ENCODE measurements at places on chromosomes 13 and 19.
A peak's percentile ranks its signal among the peaks of the same experiment; 100 is the strongest.

- DNase-seq, result peak; percentile 54
Measured at GRCh38 chr19:44553478-44554171, 24.1 kb upstream of the CEACAM20 start.

- DNase-seq, result no peak
Measured at GRCh38 chr13:38395497-38395788, 45.8 kb downstream of the UFM1 start.

- DNase-seq, result no peak
Measured at GRCh38 chr19:16025108-16026101, 50.9 kb upstream of the TPM4 start.

DNA sequence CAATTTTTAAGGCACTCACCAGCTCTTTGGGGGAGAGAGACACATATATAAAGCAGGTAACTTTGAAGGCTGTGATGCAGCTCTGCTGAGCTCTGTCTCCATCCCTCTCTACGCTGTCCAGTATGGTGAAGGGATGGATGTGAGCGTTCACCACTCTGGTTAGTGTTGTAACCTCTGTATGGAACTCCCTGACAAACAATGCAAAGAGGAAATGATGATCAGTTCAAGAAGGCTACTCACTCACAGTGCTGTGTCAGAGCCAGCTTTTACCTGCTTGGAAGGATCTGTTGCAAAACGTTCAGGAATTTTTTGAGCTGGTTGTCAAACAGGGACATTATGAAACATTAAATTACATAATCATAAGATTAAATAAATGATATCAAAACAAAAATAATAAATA is 90.8 kb upstream of the SLC10A2 start:
- no peak for DNase-seq

- DNase-seq, result peak; percentile 70
Measured at GRCh38 chr19:4267101-4267900, 11.8 kb upstream of the SHD start.

GRCh38 chr19:35596366-35596999 is 10.5 kb downstream of the PMIS2 start:
- peak; percentile 41 for DNase-seq

DNA sequence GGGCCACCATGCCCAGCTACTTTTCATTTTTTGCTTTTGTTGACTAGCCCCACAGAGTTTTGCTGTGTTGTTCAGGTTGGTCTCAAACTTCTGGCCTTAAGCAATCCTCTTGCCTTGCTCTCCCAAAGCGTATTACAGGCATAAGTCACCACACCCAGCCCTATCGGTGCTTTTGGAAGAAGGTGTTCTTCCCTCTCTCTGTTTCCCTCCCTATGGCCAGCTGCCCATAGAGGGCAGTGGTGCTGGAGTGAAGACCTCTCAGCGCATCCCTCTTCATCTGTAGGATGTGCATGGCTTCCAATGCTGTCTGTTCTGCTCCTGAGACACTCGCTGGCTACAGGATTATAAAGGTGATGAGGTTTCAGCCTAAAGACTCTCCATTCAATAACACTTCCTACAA is 1.3 kb upstream of the CD22 start:
- DNase-seq, result no peak

DNA sequence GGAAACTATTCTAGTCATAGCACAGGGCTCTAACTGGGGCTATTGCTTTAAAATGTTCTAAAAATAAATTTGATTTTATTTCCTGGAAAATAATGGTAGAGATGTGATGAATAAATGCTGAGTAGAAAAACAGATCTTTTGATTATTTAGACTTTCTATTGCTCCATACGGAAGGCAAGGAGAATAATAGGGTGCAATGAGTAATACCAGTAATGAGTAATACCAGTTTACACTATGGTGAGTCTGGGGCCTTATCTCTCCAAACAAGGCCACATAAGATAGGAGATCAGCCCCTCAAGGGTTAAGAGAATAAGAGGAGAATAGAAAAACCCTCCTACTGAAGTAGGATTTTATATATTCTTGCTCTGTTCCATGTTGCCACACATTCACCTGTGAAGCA is 390.4 kb downstream of the KLF5 start:
- DNase-seq, result no peak

DNA sequence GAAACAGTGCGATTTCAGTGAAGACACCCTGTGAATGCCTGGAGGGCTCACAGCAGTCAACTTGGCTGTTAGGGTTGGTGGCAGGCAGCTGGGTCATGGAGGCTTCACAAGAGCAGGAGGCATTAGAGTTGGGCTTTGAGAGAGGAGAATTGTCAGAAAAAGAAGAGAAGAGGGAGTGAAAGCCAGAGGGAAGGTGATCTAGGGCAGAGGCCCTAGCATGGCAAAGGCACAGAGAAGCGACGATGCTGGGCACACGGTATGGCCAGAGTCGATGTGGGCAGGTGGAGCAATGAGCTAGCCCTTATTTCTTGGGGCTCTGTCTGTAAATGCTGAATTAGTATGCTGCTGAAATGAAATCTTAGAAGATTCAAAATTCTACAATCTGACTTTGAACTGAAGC is 52.6 kb upstream of the OLFM4 start:
- no peak for DNase-seq

GRCh38 chr13:32278426-32278825 is 36.7 kb downstream of the ZAR1L start:
- DNase-seq, result no peak

DNA sequence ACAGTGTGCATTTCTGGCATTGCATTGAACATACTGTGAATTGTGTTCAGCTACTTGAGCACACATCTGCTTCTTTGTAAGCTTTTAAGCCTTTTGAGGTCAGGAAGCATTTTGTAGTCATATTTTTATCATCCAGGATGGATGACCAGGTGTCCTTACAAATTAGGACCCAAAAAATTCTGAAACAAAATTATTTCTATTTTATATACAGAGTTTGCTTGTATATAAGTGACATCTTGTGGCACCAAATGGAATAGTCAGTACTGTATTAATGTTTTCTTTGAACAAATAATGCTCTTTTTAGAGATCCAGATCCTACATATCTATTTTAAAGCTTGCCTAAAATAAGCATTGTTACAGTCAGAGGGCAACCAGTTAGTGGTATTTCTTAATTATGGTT is 9.5 kb upstream of the SUPT20H start:
- no peak for DNase-seq

DNA sequence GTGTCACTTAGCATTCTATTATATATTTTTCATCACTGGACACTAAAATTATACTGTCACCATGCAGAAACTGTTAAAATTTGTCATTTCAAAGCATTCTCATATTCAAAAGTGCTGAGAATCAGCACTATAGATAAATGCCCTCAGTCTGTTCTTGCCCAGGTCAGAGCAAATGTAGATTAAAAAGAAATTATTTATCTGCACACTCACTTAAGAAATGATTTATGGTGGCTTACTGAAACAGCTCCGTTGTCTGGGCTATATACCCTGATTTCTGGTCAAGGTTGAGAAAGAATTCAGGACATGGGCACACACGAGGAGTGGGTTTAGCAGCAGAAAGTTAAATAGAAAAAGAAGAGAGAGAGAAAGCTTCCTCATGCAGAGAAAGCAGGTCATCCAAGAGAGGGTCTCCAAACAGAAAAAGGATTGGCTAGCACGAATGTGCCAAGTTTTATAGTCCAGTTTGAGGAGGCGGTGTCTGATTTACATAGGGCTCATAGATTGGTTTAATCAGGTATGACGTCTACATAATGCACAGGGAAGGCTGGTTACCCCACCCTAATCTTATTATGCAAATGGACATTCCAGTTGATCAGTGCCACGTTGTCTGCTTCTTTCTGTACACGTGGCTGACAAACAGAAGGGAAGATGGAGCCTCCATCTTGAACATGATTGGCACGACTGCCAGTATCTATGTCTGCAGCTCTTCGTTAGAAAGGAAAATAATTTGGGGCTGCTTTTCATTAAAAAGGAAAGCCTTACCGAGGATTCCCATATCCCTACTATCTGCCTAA is 47.3 kb upstream of the N4BP2L1 start:
- DNase-seq, result no peak

GRCh38 chr13:111604097-111604496 is 283.7 kb downstream of the TEX29 start:
- no peak for DNase-seq

- DNase-seq, result no peak
Measured at GRCh38 chr13:49185264-49185663, 34.9 kb upstream of the MLNR start.

- peak; percentile 87 for DNase-seq
Measured at GRCh38 chr19:55173714-55174409, 6.2 kb downstream of the SYT5 start.

DNA sequence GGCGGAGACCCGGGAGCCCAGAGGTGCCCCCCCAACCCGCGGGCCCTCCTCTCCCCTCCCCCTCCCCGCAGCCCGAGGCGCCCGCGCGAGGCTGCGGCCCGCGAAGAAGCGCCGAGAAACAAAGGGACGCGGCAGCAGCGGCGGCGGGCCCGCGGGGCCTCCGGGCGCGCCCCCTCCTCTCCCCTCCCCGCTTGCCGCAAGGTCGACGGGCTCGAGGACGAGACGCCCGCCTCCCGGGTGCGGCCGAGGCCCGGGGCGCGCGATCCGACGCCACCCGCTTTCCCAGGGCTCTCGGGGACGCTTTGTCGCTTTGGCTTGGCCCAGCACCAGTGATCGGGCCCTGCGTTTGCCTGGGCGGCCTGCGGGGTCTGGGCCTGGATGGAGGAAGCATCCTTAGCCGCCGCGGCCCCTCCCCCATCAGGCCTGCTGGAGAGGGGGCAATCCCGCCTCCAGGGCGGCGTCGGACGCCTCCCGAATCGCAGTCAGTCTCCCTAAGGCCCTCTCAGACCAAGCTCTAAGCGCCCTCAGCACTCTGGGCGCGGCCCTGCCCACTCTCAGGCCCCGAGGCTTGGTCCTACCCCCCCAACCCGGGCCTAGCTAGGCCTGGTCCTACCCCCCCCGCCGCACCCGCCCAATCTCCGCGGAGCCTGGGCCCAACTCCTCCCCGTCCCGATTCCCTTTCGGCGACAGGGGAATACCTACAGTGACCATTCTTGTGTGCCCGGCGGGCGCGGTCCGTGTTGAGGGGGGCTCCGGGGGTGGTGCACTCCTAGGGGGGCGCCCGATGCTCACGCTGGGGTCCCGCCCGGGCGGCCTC is 740 bp downstream of the ELAVL3 start:
- DNase-seq, result no peak

All from CMK (cell line).